ENCODE measurements at places on chromosomes 7 and 10.

DNA sequence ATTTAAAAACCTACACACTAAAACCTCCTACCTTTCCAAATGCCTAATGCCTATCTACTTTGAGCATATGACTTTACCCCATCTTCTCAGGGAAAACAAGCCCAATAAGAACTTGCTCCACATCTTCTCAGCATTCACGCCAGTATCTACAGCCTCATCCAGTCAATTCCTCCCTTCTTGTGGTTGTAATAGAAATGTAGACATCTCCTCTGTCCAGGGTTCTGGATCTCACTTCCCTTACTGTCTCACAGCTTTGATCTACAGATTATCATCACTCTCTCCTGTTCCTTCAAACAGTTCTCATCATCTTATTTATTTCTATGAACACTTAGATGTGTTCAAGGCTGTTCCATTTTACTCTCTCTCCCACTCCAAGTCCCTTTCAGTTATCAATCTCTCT, 70.4 kb upstream of the NOBOX start:
- no peak for DNase-seq

- DNase-seq = no peak
Measured at GRCh38 chr7:33278095-33278494, 148.7 kb downstream of the BBS9 start.

DNA sequence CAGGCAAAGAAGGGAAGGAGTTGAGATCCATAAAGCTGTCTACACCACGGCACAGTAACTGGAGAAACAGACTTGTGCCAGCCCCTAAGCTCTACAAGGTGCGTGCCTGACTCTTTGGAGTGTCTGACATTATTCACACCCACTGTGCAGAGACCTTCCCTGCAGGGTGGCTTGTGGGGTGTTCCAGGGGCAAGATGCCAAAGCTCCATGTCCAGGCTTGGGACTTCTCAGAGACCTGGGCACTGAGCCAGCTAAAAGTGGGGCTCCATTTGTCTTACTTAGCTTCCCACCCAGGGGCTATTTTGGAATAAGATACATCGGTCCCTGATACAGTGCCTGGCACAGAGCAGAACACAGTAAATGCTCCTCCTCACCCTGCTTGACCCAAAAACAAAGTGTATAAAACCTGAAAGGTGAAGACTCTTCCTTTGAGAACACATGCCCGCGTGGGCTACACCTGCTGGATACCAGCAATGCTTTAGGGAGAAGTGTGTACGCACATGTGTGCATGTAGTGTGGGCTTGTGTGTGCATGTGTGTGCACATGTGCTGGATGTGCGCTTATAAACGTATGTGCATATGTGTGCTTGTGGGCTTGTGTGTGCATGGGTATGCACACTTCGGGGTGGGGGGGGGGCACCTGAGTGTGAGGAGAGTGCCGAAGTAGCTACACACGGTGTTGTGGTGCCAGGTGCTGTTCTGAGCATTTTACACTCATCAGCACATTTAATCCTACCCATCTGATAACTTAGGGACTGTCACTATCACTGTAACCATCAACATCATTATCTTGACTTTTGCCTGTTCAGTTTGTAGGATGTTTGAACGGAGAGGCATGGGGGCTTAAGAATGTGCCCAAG, 143.0 kb downstream of the ARHGAP22 start:
- no peak for DNase-seq

DNA sequence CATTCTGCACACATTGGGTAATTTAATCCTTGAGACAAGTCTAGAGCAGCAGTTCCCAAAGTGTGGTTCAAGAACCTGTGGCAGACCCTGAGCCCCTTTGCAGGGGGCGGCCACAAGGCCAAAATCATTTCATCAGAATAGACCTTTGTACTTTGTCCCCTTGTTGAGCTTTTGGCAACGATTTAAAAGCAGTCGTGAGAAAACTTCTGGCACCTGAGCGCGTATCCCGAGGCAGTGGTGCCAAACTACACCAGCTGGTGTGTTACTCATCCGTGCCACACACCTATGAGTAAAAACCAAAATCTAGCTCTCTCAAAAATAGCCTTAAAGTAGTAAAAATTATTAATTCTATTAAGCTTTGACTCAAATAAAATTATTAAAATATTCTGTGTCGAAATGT, 306.8 kb downstream of the SDK1 start:
- DNase-seq = no peak

- no peak for DNase-seq
Measured at GRCh38 chr10:120945182-120945581, 94.0 kb downstream of the WDR11 start.

- no peak for DNase-seq
Measured at GRCh38 chr7:90520484-90520883, 51.0 kb downstream of the PTTG1IP2 start.

GRCh38 chr10:37314862-37315261, 189.5 kb downstream of the ANKRD30A start:
- no peak for DNase-seq

GRCh38 chr10:66572700-66573099, 353.1 kb upstream of the LRRTM3 start:
- no peak for DNase-seq

GRCh38 chr10:10164848-10165247, 852.8 kb upstream of the CELF2 start:
- DNase-seq = no peak

GRCh38 chr10:11147722-11148121, 130.1 kb downstream of the CELF2 start:
- no peak for DNase-seq

DNA sequence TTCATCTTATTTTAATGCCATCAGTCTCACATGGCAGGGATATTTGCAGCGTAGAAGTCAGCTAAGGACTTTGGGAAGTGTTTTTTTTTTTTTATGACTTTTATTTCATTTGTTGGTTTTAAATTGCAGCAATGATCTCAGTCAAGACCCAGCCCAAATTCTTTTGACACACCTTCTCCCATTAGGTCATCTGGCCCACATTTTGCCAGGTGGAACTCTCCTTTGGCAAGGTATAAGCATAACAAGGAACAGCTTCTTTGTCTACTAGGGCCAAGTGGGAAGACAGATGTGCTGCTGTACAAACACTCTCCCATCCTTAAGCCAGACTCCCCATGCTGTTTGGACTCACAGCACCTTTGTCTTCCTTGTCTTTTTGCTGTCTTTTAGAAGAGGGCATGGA, 41.8 kb downstream of the PLEKHA8 start:
- no peak for DNase-seq

- no peak for DNase-seq
Measured at GRCh38 chr10:62388328-62388727, 14.2 kb downstream of the ZNF365 start.

GRCh38 chr10:46106410-46107255, 60.6 kb upstream of the MSMB start:
- DNase-seq = peak; percentile 67

DNA sequence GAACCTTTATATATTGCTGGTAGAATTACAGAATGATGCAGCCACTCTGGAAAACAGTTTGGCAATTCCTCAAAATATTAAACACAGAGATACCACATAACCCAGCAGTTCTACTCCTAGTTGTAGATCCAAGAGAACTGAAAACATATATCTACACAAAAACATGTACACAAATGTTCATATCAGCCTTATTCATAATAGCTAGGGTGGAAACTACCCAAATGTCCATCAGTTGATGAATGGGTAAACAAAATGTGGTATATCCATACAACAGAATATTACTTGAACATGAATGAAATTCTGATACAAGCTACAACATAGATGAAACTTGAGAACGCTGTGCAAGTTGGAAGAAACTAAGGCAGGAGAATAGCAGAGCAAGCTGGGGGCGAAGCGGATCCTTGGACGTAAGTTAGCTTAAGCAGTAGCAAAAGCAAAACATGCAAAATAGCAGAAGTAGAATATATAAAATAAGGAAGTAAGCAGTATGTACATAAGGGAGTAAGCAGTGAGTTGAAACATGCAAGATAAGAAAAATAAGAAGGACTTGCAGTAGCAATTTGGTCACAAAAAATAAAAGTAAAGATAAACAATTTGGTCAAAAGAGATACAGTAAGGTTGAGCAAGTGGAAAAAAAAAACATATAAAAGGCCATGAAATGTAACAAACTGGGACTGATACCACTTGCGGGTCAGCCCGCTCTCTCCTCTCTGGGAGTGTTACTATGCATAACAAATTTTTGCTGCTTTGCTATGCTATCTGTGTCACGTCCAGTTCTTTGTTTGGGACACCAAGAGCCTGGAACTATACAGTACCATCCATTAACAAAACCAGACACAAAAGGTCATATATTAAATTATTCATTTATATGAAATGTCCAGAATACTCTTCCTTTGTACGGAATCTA, 18.0 kb upstream of the HILPDA start:
- no peak for DNase-seq

GRCh38 chr7:101146-102046, 91.0 kb upstream of the FAM20C start:
- DNase-seq = no peak

- no peak for DNase-seq
Measured at GRCh38 chr10:124145109-124145870, 51.9 kb upstream of the CHST15 start.

- no peak for DNase-seq
Measured at GRCh38 chr7:140404565-140405065, 757 bp downstream of the RAB19 start.

DNA sequence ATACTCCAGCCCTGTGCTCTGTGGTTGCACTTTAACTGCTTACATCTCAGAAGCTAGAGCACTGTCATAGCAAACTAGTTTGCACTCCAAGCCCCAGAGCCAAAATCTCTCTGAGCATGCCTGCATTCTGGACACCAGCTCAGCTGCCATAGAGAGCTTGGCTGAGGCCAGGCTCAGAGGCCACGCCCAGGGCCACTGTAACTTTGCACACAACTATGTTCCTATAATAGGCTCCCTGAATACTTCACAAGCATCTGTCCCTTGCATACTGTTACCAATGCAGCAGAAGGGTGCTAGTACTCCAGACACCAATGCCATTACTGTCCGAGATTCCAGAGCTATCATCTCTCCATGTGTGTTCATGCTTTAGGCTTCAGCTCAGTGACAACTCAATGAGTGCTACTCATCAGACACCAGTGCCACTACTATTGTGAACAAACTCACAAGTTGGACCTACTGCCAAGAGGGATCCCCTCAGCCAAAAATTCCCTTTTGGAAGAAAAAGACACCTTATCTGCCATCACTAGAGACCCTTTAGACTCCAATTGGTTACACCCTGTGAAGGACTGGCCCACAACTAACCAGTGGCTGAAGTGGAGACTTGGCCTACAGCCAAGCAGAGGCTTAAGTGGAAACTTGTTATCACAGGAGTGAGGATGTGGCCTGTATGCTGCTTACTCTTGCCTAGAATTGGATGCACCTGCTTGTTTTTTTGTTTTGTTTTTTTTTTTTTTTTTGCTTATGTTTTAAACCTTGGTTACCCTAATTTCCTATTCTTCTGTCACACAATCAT, 211.6 kb upstream of the MAGI2 start:
- DNase-seq = no peak

DNA sequence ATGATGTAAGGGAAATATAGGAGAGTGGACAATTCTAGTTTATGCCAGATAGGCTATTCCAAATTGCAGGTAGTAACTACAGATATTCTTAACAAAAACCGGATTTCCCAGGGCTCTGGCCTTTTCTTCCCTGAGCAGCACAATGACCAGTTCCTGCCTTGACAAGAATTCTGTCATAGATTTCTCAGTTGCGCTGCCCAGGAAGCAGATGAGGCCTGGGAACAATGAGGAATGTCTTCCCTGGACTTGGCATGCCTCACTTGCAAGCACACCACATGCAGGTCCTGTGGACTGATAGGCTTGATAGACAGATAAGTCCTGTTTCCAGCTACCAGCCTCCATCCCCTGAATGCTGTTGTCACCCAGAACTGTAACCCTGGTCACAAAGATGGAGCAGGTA, 174.5 kb upstream of the PRSS58 start:
- no peak for DNase-seq
